ENCODE measurements at places on chromosomes 3 and 15. TPM values are rescaled to one million over a fixed set of nuclear protein-coding genes. Genes with fewer than 3 reads are reported as not detected.

ADAMTS7 gene
- total RNA-seq = 0.07 TPM

PRRT3 gene
- 5.8 TPM for total RNA-seq

THAP10 gene
- total RNA-seq = not detected

CPLX3 gene
- total RNA-seq = not detected

ITPKA gene
- total RNA-seq = 1.0 TPM
